Peyer's patch (tissue), 4 donors: ENCODE measurements at places on chromosomes 3 and 15. TPM values are rescaled to one million over a fixed set of nuclear protein-coding genes. Genes with fewer than 3 reads are reported as not detected.

Gene PAK6
- total RNA-seq = not detected

Gene SLC15A2
- 3.4 TPM for total RNA-seq

Gene PRTG
- 0.19 TPM for total RNA-seq

Gene NEIL1
- 173 TPM for total RNA-seq

Gene SCN11A
- 0.67 TPM for total RNA-seq
